ENCODE measurements at places on chromosomes 12 and 14. TPM values are rescaled to one million over a fixed set of nuclear protein-coding genes. Genes with fewer than 3 reads are reported as not detected.

GRCh38 chr12:5492562-5492961 lies 60.7 kb downstream of the NTF3 start:
- H3K27me3 ChIP-seq = no peaks in the 10 kb centered on the region
- no peak overlapping the region for H3K4me3 ChIP-seq
- H3K27ac ChIP-seq = no peak overlapping the region
- no peak for DNase-seq

DNA sequence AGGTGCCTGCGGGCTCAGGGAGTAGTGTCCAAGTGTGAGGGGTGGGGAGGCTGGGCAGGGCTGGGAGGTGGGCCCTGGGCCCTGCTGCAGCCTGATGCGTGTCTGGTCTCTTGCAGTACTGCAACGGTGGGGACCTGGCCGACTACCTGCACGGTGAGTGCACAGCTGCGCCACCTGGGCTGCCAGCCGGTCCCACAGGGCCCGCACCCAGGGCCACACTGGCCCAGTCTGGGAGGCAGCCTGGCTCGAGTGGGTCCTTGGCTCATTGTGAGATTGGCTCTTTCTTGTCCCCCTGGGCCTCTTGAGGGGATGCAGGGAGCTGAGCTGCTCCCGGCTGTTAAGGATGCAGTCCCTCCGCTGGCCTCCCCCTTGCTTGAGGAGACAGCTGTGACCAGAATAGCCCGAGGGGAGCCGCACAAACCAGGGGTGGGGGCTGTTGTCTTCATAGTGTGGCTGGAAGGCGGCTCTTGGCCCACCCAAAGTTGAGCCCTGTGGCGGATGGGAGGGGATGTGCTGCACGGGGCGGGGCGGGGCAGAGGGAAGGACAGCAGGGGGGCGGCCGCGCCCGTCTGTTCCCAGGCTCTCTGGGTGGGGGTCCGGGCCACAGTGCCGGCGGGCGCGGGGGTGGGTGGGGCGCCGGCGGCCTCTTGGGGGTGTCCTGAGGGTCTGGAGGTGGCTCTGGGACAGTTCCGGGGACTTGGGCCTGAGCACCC lies 13.1 kb downstream of the ULK1 start:
- H3K27ac ChIP-seq = no peak overlapping the region
- H3K36me3 ChIP-seq = peaks cover 7% of the 10 kb centered on the region
- DNase-seq = no peak
- no peaks in the 10 kb centered on the region for H3K4me1 ChIP-seq
- no peaks in the 10 kb centered on the region for H3K27me3 ChIP-seq

DNA sequence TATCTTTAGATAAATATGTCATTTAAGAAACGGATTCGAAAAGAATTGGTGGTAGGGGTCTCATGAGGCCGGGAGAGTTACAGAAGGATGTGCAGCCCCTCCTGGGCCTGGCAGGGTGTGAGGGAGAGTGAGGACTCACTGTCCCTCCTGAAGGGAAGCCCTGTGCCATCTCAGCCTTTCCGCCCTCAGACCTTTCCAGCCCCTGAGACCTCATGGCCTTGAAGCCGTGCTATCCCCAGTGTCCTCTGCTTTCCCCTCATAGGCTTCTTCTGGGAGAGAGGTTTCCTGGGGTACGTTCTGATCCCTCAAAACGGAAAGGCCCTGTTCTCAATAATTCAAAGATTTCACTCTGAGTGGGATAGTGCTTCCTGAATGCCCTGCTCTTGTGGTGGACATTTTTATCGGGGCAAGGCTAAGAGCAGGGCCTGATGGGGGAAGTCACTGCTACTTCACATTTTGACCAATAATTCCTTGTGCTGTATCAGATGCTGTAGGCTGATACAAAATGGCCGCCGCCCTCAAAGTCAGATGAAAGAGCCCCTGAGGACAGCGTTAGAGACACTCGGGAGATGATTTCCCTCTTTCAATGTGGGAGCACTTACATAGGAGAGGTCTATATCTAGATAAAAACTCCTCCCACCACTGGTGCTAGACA lies 1.3 kb downstream of the CD4 start:
- peaks cover 17% of the 10 kb centered on the region for H3K27me3 ChIP-seq
- no peak overlapping the region for H3K27ac ChIP-seq
- DNase-seq = no peak
- peaks cover 24% of the 10 kb centered on the region for H3K4me1 ChIP-seq

GRCh38 chr14:59273737-59274136 lies 85.3 kb downstream of the DAAM1 start:
- H3K27me3 ChIP-seq = no peaks in the 10 kb centered on the region
- H3K4me1 ChIP-seq = peaks cover 13% of the 10 kb centered on the region
- H3K36me3 ChIP-seq = no peaks in the 10 kb centered on the region

- peaks cover 54% of the 10 kb centered on the region for H3K27me3 ChIP-seq
- H3K4me3 ChIP-seq = no peak overlapping the region
- no peak overlapping the region for H3K27ac ChIP-seq
- H3K4me1 ChIP-seq = no peaks in the 10 kb centered on the region
Measured at GRCh38 chr12:48377646-48378045, 26.9 kb upstream of the ZNF641 start.

DNA sequence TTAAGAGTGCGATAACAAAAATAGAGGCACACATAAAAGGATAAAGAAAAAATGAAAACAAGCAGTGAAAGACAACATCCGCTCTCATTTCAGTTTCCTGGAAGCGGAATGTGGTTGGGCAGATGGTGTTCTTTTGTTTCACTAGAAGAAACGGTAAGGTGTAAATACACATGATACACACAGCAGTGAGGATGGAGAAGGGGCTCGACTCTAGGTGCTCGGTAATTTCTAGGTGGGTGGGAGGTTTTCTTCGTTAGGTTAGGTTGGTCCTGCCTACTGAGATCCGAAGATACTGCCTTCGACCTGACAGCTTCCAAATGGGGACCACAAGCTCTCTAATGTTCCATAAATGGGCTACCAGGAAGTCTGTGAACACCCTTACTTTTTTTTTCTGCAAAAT lies 1082.5 kb downstream of the BCL11B start:
- no peak overlapping the region for H3K27ac ChIP-seq
- no peaks in the 10 kb centered on the region for H3K27me3 ChIP-seq
- H3K4me3 ChIP-seq = no peak overlapping the region
- no peaks in the 10 kb centered on the region for H3K36me3 ChIP-seq
- no peak for DNase-seq
- no peaks in the 10 kb centered on the region for H3K4me1 ChIP-seq

DNA sequence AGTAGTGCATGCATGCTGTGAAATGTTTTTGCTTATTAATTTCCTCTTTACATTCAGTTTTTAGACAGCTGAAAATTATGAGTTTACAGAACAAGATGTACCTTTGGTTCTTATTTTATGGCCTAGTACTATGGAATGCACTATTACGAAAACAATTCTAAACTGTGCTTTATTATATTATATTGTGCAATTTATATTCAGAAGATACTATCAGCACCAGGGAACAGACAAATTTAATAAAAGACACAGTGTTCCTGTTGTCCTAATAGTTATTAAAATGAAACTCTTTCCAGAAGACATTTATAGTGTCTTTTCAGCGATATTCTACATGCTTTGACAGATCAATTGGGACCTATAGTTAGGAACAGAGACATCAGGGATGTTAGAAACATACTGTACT lies 427.3 kb downstream of the BTG1 start:
- H3K4me3 ChIP-seq = no peak overlapping the region
- 0 out of 2 replicates have a peak, but pooled peaks cover 2% of the 10 kb centered on the region for H3K4me1 ChIP-seq
- no peaks in the 10 kb centered on the region for H3K27me3 ChIP-seq
- H3K36me3 ChIP-seq = no peaks in the 10 kb centered on the region

Gene FAM90A1
- 0.39 TPM for total RNA-seq

DNA sequence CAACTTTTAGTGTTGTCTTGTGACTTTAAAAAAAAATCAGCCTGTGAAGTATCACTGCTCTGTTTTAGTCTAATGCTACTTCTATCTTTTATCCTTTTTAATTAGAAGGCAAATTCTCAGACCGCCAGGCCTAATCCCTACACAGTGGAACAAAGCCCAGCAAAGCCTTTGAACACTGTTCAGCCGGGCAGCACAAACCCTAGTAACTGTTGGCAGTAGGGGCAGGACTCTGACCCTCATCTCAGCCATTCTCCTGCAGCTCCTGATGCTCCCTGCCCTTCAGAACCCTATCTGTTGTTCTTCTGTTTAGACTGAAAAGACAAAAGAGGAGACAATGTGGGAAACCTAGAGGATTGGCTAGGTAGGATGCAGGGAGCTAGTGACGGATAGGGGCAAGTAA lies 78.0 kb upstream of the OTX2 start:
- H3K36me3 ChIP-seq = no peaks in the 10 kb centered on the region
- no peak for DNase-seq
- H3K4me3 ChIP-seq = no peak overlapping the region

Gene NOC4L
- total RNA-seq = 39.6 TPM

Gene DIO2
- 0.04 TPM for total RNA-seq

GRCh38 chr12:45674181-45674977 lies 55.1 kb upstream of the ARID2 start:
- H3K36me3 ChIP-seq = no peaks in the 10 kb centered on the region
- H3K4me1 ChIP-seq = no peaks in the 10 kb centered on the region
- H3K27ac ChIP-seq = no peak overlapping the region
- H3K4me3 ChIP-seq = no peak overlapping the region

DNA sequence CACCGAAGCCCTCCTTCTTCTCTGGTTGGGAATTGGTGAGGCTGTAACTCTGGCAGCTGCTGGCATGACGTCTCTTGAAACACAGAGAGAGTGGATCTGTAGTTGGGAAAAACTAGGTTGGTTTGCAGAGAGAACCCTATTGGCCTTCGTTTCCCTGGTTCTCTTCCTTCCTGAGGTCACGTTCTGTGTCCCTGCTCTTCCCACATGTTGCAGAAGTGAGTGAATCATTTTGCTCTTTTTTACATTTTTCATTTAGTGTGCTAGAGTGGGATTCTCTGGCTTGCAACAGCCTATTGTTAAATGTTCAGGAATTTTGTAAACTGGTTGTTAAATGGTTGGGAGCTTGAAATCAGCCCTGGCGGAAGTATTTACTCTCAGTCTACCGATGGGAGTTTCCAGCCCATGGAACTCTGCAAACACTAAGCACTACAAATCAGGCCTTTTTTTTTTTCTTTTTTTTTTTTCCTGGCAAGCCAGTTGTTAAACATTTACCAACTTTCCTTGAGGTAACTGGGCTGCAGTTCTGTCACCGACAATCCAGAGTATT lies 26.8 kb upstream of the CKAP4 start:
- peaks cover 3% of the 10 kb centered on the region for H3K4me1 ChIP-seq
- no peak overlapping the region for H3K27ac ChIP-seq
- peaks cover 4% of the 10 kb centered on the region for H3K27me3 ChIP-seq
- H3K36me3 ChIP-seq = no peaks in the 10 kb centered on the region
- DNase-seq = no peak
- H3K4me3 ChIP-seq = no peak overlapping the region

DNA sequence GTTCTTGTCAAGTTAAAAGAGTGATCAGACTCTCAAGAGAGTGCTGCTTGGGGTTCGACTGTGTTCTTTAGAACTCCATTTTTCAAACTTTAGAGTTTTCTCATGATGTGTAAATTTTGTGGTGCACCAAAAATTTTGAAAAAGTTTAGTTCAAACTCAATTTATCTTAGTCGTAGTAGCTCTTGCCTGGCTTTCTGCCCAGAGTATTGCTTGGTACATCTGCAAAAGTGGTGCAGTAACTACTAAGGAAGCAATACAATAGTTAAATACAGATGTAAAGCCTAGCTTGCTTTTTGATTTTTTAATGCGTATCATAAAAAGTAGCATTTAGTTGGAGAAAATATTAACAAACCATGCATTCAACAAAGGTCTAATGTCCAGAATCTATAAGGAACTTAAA lies 9.5 kb upstream of the CCDC91 start:
- H3K4me1 ChIP-seq = no peaks in the 10 kb centered on the region
- no peak overlapping the region for H3K4me3 ChIP-seq

DNA sequence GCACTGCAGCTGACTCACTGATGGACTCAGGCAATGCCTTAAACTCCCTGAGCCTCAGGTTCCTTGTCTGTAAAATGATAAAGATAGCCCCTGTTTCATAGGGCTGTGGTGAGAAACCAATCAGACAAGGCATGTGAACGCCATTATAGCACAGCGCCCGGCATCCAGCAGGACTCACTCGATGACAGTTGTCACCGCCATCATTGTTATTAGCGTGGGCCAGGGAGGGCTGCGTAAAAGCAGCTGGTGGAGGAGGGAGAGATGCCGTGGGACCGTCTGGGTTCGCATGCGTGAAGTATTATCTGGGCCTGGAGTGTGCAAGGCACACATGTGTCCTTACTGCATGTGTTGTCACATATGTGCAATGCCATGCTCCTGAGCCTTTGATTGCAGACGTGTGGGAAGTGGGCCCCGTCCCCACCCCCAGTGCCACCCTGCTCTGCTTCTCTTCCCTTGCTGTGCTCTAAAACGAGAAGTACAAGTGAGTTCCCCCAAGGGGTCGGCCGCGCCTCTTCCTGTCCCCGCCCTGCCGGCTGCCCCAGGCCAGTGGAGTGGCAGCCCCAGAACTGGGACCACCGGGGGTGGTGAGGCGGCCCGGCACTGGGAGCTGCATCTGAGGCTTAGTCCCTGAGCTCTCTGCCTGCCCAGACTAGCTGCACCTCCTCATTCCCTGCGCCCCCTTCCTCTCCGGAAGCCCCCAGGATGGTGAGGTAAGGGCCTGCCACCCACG lies at the start of gene PTPN6:
PTPN6 (plus strand) TSS at position 546 of the 730 bp plus-strand sequence; CDS start at position 703, 157 bp downstream.
- DNase-seq = no peak
- H3K36me3 ChIP-seq = no peaks in the 10 kb centered on the region
- H3K27ac ChIP-seq = no peak within 1 kb of the TSS
- H3K4me3 ChIP-seq = no peak within 1 kb of the TSS

Gene DNAJC22
- total RNA-seq = 0.14 TPM

GRCh38 chr12:3097186-3097804 lies 20.1 kb downstream of the TSPAN9 start:
- peaks cover 9% of the 10 kb centered on the region for H3K4me1 ChIP-seq
- DNase-seq = no peak
- peaks cover 15% of the 10 kb centered on the region for H3K36me3 ChIP-seq
- H3K27ac ChIP-seq = peak overlapping the region; percentile 56
- H3K4me3 ChIP-seq = no peak overlapping the region

Measured in WTC11 (cell line).